Central memory CD4-positive, alpha-beta T cell (primary cell): ENCODE measurements at places on chromosomes 2 and 18.

DNA sequence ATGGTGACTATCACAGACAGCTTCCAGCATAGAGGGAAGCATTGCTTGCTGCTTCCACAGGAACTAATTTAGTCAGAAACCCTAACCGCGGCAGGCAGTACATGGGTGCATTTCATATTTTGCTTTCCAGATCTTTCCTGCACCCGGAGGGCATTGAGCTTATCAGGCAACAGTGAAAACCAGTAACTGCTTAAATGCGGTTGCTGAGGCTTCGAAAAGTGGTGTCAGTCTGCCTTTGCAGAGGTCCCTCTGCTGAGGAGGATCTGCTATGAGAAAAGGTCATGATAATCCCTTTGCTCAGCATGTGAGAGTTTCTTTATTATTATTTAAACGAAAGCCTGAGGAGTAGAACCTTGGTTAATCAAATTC is 44.6 kb upstream of the ROCK2 start:
- no peak for DNase-seq

GRCh38 chr2:239809391-239809790 is 215.8 kb downstream of the NDUFA10 start:
- DNase-seq, result no peak

GRCh38 chr2:239751679-239752355 is 273.3 kb downstream of the NDUFA10 start:
- DNase-seq, result no peak

GRCh38 chr18:58095222-58095621 is 51.2 kb downstream of the NEDD4L start:
- DNase-seq, result no peak

- DNase-seq, result no peak
Measured at GRCh38 chr2:211800001-211800400, 738.6 kb downstream of the ERBB4 start.

- DNase-seq, result no peak
Measured at GRCh38 chr2:556485-556884, 120.7 kb downstream of the TMEM18 start.

DNA sequence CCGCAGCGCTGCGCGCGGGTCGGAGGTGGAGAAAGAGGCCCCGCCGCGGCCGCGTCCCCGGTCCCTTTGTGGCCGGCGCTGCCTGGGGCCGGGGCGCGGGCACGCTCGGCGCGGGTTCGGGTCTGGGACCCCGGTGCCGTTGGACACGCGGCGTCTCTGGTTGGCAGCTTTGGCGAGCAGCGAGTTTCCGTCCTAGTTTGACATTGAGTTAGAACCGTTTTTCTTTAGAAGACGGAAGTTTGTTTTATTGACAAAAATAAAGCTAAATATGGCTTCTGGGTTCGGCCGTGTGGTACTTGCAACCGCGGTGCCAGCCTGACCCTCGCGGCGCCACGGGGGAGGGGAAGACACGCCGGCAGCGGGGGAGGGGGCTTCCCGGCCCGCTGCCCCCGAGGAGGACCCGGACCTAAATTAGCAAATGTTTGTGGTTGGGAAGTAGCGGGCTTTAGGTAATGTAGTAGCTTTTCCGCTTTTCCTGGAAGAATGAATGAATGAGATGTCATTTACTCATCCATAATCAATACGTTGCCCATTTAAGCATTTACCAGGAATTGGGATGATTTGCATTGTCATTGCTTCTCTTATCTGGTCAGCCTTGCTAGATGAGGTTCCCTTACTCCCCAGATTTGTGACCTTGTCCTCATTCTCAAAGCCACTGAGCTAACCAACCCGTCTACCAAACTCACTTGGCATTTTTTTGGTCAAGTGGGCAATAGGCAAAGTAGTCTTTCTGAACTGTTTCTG is 530 bp downstream of the GALNT1 start:
- peak; percentile 17 for DNase-seq

DNA sequence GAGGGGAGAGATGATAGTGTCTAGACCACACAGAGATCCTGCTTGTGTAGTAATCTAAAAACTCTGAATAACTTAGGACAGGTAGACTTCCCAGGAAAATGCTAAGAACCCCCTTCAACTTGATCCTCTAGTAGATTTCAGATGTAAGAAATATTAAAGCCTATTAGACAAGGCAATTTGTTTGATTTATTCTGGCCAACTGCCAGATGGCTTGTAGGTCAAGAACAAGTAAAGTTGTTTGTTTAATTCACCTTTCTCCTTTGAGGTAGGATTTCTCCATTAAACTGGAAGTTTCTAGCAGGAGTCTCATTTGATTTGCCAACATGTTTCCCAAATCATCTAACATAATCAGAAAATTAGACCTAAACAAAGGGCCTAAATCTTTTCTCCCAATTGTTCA is 48.6 kb downstream of the SH3RF3 start:
- no peak for DNase-seq

GRCh38 chr2:201930043-201930442 is 103.6 kb upstream of the FZD7 start:
- DNase-seq, result no peak

DNA sequence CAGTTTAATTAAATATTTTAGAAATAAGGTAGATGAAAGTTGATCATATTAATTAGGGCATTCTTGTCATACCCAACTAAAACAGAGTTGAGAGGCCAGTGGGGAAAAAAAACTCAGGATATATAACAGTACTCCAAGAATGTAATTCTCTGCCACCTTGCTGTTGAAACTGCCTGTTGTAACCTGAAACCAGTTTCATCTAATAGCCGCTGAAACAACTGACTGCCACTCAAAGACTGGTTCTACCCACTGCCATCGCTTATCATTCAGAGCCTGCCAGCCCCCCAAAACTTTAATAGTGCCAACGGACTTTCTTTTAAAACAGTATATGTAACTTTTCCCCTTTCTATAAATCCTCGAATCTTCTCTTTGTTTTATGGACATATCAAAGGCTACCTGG is 37.7 kb upstream of the FSIP2 start:
- no peak for DNase-seq

- DNase-seq, result no peak
Measured at GRCh38 chr2:216289470-216289869, 82.8 kb downstream of the MARCHF4 start.

DNA sequence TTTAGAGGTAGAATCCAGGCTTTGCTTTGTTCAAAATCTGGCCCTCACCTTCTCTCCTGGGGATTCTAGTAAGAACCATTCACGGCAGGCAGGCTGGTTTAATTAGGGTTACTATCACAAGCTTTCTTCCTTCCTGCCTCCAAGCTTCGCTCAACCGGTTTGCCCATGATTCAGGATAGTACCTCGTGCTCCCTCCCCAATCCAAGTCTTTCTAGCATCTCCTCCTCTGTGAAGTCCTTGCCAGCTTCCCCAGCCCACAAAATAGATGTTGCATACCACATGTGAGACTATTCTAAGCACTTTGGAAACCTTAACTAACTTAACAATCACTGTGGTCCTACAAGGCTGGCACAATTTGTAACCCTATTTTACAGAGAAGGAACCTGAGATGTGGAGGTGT is 135.1 kb downstream of the SOCS6 start:
- DNase-seq, result no peak

GRCh38 chr18:3675446-3675845 is 225.5 kb downstream of the TGIF1 start:
- DNase-seq, result no peak
